ENCODE measurements at places on chromosomes 4 and X.

DNA sequence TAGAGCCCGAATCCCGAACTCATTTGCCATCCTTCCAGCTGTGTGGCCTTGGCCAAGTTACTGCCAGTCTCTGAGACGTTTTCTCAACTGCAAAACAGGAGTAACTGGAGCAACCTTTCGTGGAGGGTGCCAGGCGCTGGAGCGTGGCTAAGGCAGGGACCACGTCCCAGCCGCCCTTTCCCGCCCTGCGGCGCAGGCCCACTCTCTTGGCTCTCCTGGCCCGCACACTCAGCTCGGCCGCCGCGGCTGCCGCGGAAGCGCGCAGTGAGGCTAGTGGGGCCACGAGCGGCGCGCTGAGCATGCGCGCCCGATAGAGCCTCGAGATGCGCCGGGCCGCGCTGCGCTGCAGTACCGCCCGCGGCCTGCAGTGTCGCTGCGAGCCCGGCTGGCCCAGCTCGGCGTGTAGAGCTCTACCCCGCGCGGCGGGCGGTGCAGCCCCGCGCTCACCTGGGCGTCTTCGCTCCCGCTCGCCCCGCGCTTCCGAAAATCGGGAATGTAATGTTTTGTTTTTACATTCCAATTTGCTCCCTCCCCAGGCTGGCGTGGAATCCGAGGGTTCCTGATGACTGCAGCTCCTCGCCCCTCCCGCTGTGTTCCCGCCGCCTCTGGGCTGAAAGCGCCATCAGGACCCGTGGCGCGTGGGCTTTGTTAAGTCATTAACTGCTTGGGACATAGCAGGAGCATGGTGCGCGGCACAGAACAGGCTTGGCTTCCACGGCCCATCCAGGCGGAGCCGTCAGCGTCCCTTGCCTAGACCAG, 4.0 kb upstream of the ZNF518B start:
- DNase-seq = no peak

- no peak for DNase-seq
These were observed 60.6 kb downstream of the RPS6KA3 start for GRCh38 chrX:20205927-20206708.

- DNase-seq = no peak
These were observed 111.2 kb upstream of the PLS3 start for GRCh38 chrX:115449742-115450141.

- no peak for DNase-seq
These were observed 10.6 kb upstream of the TLR8 start for GRCh38 chrX:12895866-12896265.

DNA sequence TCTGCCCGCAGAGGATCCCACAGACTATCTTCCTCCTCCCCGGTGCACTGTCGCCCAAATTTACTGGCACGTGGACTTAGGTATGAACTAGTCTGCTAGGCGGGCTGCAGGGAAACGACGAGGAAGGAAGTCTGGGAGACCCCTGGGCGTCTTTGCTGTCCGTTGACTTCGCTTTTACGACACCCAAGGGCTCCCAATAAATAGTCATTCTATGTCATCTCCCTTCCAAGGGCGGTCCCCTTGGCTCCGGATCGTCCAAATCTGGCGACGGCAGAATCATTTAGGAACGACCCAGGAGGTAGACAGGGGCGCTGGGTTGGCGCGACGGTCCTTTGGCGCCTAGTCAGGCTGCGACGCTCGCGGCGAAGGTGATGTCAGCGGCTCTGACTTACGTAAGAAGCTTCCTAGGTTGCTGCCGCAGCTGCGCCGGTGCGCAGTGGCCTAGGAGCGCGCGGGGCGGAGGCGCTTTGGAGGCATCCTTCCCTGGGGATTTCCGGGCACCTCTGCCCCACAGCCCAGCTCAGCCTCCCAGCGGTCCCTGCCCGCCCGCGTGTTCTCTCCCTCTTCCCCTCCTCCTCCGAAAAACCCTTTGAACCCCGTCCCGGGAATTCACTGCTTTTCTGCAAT, 2.2 kb downstream of the NHS start:
- DNase-seq = no peak

GRCh38 chrX:41655631-41656030, 33.1 kb upstream of the GPR34 start:
- no peak for DNase-seq

DNA sequence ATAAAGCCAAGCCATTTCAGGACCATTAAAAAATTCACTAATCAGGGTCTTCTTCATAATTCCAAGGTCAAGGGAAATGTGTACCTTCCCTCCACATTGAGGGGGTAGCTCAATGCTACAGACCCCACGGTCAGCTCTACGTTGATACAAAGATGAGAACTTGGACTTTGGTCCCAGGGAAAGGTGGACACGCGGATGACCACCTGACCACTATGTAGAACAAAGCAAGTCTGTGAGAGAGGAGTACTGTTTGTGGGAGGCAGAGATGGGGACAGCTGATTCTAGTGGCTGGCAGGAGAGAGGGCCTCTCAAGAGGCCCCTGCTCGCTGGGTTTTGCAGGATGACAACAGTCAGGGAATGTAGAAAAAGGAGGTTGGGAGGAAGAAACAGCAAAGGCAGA, 58.0 kb downstream of the SLC2A9 start:
- no peak for DNase-seq

GRCh38 chrX:3522101-3522650, 175.7 kb upstream of the MXRA5 start:
- DNase-seq = no peak

GRCh38 chr4:27276307-27277073, 415.8 kb downstream of the STIM2 start:
- DNase-seq = no peak

GRCh38 chr4:105236916-105237311, 90.2 kb downstream of the TET2 start:
- no peak for DNase-seq

Measured in SW 1271 (cell line).